ENCODE measurements at places on chromosomes 6 and 20. TPM values are rescaled to one million over a fixed set of nuclear protein-coding genes. Genes with fewer than 3 reads are reported as not detected.

GRCh38 chr6:38714239-38715015, 684 bp upstream of the DNAH8 start:
- DNase-seq: no peak

DNA sequence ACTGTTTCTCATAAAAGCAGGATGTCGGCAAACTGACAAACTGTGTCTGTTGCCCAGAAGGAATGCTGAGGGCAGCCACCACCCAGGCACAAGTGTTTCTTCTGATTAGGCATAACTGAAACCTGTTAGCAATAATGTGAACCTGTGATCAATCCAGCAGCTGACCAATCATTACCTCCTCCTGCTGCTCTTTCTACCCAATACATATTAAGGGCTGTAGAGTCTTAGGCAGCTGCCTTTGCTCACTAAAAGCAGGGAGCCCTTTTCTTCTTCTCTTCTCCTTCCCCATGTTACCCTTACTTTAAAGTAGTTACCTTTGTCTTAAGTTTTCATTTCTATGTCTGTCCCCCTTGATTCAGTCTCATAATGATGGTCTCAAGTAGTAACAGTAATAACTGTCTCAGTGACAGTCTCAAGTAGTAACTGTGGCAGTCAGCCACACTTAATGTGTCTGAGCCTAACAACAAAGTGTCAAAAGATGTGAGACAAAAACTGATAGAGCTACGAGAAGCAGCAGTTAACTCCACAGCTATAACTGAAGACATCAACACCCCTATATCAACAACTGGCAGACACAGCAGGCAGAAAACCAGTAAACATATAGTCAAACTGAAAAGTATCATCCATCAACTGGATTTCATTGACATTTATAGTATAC, 37.0 kb downstream of the RANBP9 start:
- no peak for DNase-seq

DNA sequence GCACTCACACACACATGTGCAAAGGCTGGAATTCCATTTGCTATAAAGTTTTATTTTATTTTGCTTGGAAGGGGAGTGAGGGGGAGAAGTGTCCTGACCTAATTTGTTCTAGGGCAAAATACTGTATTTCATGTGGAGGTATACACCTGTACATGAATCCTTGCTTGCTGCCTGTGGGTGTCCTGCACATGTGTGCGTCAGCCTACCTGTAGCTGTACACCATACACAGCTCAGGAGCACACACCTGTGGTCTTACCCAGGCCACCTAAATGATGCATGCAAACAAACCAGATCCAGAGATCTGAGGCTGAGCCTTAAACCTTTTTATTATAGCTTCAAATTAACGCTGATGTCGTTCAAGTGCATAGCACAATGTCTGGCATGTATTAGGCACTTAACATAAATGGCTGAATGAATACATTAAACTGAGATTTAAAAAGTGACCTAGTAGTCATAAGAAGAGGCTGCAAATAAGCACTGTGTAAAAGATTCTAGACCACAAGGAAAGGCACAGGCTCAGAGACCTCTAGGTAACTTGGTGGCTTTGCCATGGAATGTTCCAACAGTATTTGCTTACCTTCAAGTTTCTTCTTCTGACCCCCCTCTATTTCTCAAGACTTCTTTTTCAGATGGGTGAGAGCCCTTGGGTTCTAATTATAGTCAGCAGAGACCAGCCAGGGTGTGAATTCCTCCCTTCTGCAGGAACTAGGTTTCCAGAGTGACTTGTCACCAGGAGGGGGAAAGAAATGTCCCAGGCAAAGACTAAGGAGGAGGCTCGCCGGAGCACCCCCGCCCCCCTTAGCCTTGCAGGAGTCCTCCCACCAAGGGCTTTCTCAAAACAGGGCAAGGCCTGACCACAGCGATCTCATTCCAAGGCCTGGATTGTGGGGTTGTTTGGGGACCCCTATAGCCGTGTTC, 13.4 kb downstream of the FOXC1 start:
- no peak for DNase-seq

DNA sequence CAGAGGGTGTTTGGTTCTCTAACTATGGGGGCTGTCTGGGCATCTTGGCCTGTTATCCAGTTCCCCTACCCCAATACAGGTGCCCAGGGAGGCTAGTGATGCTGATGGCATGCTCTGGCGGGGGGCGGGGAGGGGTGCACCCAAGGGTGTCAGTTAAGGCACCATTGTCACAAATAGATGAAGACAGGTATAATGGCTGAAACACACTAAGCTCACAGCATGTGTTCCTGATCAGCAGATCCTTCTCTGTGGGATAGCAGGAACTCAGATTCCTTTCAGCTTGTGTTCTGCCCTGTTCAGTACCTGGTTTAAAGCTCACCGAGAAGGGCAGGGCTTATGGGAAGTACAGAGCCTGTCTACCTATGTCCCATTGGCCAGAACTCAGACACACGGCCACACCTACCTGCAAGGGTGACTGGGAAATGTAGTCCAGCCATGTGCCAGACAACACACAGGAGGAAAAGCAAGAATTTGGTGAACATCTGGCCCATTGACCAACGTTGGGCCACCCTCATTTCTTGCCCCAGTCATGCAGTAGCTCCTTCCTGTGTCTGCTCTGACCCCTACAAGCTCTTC, 3.4 kb upstream of the RSPO4 start:
- DNase-seq: no peak

GRCh38 chr6:27076116-27076515, 171.4 kb upstream of the PRSS16 start:
- DNase-seq: no peak

DNA sequence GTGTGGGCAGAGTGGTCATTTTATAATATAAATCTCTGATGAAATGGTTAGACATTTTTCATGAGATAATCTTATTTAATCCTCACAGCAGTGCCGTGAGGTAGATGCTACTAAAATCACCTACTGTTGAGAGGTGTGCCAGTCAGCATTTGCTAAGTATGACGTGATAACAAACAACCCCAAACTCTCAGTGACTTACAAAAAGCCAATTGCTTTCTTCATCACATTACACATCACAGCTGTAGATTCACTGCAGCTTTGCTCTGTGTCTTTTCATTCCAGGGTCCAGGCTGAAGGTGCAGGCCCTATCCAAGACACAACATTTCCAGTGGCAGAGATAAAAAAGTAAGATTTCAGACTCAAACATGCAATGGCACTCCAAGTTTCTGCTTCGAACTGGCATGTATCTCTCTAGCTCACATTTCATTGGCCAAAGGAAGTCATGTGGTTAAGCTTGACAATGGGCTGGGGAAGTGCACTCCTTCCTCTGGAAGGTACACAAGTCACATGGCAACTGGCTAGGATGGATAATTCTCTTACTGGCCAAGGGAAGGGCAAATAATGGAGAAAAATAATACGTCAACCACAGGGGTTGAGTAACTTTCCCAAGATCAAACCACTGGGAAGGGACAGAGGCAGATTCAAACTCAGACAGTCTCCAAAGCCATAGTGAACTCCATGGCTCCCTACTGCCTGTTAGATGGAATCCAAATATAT, 69.5 kb upstream of the EPB41L1 start:
- no peak for DNase-seq

DNA sequence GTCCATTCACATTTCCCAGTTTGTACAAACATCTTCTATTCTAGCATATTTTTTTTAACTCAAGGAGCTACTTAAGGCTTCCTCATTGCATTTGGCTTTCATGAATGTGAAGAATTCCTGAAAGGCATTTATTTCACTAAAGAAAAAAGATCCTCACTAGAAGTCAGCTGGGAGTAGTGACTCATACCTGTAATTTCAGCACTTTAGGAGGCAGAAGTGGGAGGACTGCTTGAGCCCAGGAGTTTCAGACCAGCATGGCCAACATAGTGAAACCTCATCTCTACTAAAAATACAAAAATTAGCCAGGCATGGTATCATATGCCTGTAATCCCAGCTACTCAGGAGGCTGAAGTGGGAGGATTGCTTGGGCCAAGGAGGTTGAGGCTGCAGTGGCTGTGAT, 30.9 kb upstream of the XRN2 start:
- no peak for DNase-seq

GRCh38 chr6:2952557-2953095, 18.7 kb downstream of the SERPINB6 start:
- peak; percentile 92 for DNase-seq

GRCh38 chr6:84033523-84034451, at the start of gene MRAP2:
TSS of gene MRAP2 (plus strand) at chr6:84033772. CDS start at chr6:84055319, 21,547 bp downstream.
- DNase-seq: no peak

- DNase-seq: no peak
Observed at GRCh38 chr20:53672484-53673129, 79.0 kb upstream of the ZNF217 start.

DNA sequence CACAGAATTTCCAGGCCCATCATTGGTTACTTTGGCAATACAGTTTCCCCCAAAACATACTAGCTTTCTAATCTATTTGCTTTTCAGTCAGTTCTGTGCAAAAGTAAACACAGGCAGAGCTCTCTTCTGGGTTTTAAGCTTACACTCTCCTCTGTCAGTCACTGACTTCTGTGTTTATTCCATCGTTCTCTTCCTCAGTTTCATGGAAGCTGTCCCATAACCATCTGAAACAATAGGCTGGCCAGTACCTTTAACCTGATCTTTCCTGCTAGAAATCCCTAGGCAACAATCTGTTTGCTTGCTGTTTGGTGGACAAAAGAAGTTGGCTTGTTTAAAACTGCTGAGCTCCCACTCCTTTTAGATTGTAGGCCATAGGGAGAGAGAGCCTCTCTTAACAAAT, 431.5 kb downstream of the HACE1 start:
- DNase-seq: no peak

- DNase-seq: no peak
Observed at GRCh38 chr6:48542191-48542590, 431.2 kb upstream of the PTCHD4 start.

DNA sequence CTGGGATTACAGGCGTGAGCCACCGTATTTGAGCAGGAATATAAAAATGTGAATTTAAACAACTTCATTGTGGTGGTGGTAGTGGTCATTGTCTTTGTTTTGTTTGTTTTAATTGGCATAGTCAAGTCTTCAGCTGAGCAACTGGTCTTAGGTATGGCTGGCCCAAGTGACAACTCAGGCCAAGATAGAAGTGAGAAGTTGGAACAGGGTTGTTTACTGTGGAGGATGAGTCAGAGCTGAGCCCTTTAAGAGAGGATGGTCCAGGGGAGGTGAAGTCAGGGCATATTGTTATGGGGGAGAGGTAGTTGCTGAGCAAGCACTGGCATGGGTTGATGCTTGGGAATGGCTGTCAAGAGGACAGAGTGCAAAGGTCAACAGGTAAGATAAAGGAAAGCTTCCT, 308.2 kb downstream of the FARS2 start:
- DNase-seq: no peak

GRCh38 chr6:158416883-158417759, 104.9 kb downstream of the TULP4 start:
- no peak for DNase-seq

- no peak for DNase-seq
Observed at GRCh38 chr6:7086488-7086887, 21.3 kb upstream of the RREB1 start.

DNA sequence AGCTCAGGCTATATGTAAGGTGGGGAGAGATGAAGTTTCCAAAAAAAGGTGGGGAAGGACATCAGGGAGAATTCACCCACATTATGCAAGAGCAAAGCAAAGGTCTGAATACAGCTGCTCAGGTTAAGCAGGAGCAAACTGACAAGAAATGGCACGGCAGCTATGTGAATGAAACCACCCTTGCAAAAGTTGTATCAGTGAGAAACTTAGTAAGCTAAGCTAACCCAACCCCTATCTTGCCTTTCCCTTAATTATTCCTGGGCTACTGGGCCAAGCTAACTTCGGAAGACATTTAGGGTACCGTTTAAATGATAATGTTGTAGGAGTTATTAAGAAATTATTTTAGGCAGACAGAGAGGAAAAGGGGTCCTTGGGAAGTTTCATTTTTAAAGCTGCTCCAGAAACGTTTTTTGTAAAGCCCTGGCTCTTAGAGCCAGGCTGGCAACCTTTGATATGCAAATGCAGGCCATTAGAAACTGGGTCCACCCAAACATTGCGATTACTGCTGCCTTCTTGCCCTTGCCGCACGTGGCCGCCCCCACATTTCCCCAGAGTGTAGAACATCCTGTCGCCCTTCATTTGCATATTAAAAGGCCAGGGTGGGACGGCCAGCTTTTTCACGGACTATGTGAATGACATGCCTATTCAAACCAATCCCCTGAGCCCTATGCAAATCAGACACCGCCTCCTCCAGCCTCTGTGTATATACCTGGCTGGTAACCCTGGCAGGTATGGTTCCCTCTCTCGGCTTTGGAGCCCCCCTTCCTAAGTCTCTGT, 60.5 kb upstream of the SAMD5 start:
- DNase-seq: no peak

DNA sequence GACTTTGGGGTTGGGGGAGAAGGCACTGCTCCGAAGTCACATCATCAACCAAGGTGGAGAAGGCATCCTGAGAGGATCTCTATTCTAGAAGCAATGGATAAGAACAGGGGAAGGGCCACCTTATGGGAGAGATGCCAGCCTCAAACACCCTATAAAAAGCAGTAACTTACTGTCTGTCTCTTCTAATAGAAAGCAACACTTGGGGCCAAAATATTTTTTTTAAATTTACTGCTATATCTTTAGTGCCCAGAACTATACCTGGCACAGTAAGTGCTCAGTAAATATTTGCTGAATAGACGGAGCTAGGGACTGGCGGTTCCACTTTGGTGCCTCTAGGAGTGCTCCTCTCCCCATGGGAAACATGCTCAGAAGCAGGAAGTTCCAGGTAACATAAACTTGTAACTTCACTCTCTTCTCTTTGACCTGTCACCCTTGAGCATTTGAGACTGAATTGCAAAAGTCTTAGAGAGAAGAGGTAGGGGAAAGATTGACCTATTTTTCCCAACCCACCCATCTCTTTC, 807 bp upstream of the OTOR start:
- no peak for DNase-seq

DNA sequence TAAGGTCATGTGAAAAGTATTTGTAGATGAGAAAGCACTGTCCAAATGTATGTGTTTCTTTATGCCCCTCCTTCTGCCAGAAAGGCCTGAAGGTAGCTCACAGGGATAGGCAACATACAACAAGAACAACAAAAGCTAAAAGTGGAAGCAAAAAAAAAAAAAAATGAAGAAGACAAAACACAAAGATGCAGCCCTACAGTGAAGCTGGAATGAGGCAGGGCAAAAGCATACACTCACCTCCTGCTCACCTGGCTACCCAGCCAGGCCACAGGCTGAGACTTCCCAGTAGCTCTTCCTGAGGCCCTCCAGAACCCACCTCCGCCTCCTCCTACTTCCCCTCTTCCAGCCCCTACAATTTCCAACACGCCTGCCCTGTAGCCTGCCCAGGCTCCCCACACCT, 2.4 kb downstream of the UNC5CL start:
- no peak for DNase-seq

The MACROD2 gene
- total RNA-seq: 2.5 TPM

The NAPB gene
- total RNA-seq: 10.5 TPM

The RAB32 gene
- total RNA-seq: 54.2 TPM

The NKX2-2 gene
- total RNA-seq: not detected

The CDSN gene
- not detected for total RNA-seq

The FAXC gene
- 3.1 TPM for total RNA-seq

The SSTR4 gene
- total RNA-seq: not detected

The MUC22 gene
- not detected for total RNA-seq

The NEU1 gene
- total RNA-seq: 83.6 TPM

The C20orf202 gene
- not detected for total RNA-seq

All from osteocyte (in vitro differentiated cells).